Activated CD4-positive, alpha-beta T cell treated with anti-CD3 and anti-CD28 coated beads, Interleukin-2, amount 50 U/mL, for 1 hour (primary cell): ENCODE measurements at places on chromosomes 1 and 21.

DNA sequence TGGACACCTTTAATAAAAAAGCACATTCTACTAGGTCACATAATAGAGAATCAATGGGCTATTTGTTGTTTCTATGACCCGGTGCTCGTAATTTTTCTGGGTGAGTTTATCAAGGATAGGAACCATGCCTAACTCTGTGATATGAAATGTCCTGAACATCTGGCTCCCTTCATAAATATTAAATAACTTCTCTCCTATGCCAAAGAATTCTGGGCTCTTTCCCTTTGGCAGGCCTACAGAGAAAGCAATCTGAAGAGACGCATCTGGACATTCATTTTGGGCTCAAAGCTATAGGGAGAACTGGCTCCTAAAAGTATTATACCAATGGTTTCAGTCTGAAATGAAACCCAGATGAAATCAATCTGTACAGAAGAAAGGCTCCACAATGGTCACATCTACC lies 38.8 kb upstream of the ANGPTL7 start:
- DNase-seq = no peak

DNA sequence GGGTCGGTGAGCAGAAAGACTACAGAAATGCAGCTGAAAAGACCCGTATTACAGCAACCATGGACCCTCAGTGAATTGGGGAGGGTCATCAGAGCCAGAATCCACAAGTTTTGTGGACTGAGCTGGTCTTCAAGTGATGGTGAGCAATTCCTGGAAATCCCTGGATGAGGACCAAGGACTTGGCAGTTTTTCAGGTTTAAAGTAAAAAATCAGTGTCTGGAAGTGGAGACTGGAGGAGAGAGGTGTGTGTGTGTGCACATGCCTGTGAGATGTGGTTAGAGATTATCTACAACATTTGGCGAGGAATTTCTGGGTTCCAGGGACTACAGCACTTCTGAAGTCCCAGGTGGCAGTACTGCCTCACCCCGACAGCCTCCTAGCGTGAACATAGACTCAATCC lies 56.4 kb downstream of the KIRREL1 start:
- DNase-seq = no peak

GRCh38 chr21:37153196-37153934 lies 80.3 kb downstream of the TTC3 start:
- no peak for DNase-seq

- no peak for DNase-seq
Measured at GRCh38 chr1:237998581-237998980, 107.9 kb upstream of the ZP4 start.

DNA sequence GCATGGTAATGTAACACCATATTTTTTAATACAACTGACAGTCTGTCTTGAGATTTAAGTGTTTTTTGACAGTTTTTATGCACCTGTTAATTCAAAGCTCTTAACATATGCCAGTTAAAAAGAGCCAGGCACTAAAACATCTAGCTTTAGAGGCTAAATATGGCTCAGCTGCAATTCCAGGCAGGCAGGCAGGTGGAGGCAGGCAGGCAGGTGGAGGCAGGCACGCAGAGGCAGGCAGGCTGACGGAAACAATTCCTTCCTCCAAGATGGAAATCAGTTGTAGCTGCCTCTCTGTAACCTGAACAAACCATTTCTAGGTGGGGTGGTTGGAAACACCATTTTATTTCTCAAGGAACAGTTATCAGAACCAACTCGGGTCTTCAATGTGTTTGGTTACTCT lies 51.2 kb downstream of the GORAB start:
- DNase-seq = no peak

GRCh38 chr1:6753320-6754140 lies 31.7 kb upstream of the CAMTA1 start:
- no peak for DNase-seq

GRCh38 chr1:82503822-82504221 lies 703.1 kb downstream of the ADGRL2 start:
- no peak for DNase-seq

DNA sequence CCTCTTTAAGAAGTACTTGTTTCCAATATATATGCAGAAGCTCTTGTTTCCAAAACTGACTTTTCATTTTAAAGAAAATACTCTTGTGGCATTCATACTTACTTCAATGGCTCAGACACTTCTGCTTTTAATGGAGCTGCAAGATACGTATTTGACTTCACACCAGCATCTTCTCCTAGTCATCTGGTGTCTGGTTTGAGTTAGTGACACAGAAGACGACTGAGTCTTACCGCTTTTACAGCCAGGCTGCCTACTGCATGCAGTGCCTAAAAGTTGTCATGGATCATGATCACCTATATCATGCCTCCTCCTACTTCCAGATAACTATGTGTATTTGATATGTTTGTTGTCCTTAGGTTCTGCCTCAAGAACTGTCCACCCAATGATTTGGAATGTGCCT lies 185.9 kb downstream of the TPR start:
- DNase-seq = no peak

DNA sequence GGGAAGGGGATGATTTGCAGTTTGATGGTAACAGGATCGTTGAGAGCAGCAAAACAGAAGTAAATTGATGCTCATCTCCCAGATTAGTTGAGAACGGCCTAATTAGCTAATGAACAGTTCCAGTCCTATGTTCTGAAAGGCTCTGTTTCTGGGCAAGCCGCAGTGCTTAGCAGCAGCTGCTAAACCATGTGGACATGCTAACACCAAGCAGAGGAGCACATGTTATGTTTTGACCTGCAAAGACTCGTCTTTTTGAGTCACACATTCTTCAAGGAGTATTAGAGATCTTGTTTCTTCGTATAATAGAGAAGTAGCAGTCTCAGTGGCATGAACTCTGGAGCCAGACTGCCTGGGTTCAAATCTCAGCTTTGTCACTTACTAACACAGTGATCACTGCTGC lies 58.1 kb downstream of the CACNA1E start:
- no peak for DNase-seq

GRCh38 chr1:107940017-107940577 lies 24.9 kb downstream of the VAV3 start:
- no peak for DNase-seq

- DNase-seq = no peak
Measured at GRCh38 chr1:183180218-183180617, 5.8 kb upstream of the LAMC2 start.

DNA sequence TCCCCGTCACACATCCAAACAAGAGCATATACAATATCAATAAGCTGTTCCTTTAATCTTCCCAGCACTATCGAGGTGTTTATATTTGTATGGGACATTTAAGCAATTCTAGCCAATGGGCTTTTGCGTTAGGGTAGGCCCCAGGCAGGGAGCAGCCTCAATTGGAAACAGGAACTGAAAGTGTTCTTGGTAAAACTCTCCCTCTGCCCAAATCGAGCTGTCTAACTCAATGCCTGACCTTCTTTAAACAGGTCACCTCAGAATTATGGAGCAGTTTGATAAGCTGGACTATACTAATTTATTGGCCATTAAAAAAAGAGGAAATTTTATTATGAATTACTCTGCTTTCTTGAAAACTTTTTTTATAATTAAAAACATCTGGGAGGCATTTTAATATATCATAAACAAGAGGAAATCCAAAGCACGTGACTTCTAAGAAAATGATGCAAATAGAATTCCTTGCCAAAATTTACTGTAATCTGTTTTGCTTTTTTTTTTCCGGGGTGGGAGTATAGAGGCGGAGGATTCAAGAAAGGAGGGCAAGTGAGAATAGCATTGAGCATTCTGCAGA lies 498.1 kb downstream of the LMO4 start:
- no peak for DNase-seq

DNA sequence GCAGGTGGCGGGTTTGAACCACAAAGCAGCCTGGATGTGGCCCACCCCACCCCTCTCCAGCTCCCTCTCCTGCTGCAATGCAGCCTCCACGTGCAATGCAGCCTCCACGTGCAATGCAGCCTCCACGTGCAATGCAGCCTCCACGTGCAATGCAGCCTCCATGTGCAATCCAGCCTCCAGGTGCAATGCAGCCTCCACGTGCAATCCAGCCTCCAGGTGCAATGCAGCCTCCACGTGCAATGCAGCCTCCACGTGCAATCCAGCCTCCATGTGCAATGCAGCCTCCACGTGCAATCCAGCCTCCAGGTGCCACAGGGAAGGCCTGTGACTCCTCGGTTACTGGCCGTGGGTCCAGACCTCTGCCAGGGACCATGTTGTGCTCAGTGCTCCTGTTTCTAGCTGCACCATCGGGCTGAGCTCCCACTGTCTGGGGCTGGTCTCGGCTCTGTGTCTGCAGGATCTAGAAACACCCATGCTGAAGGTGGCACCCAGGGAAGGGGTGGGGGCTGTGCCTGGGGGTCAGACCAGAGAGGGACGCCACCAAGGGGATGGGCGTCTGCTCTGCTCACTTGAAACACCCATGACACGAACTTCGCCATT lies 11.9 kb upstream of the LRRC3 start:
- DNase-seq = no peak

DNA sequence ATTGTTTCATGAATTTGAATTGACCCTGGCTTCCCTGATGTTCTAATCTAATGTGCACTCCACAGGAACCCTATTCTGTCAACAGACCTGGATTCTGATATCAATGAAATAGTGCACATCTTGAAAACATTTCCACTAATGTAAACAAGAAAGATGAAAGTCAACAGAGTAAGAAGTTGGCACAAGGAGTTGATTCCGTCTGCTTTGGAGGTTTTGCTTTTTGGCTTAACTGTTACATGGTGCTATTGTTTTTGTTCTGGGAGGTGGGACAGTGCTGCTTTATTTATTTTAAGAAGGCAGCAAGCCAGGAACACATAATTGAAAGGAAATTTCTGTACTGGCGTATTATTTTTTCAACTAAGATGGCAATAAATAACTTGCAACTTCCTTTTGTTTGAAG lies 73.3 kb downstream of the LEPR start:
- DNase-seq = no peak

GRCh38 chr1:21165646-21166045 lies 11.1 kb downstream of the EIF4G3 start:
- no peak for DNase-seq

GRCh38 chr1:227907439-227908015 lies 40.2 kb downstream of the WNT9A start:
- DNase-seq = no peak

DNA sequence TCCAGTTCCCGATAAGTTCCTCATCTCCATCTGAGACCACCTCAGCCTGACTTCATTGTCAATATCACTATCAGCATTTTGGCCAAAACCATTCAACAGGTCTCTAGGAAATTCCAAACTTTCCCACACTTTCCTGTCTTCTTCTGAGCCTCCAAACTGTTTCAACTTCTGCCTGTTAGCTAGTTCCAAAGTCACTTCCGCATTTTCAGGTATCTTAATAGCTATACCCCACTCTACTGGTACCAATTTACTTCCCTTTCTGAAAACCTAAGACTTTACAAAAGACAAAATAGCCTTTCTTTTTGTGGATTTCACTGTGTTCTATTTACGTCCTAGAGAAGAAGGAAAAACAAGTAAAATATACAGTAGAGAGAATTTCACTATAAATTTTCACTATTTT lies 147.0 kb upstream of the FMN2 start:
- DNase-seq = no peak

GRCh38 chr1:241022366-241022765 lies 334.6 kb downstream of the RGS7 start:
- no peak for DNase-seq

DNA sequence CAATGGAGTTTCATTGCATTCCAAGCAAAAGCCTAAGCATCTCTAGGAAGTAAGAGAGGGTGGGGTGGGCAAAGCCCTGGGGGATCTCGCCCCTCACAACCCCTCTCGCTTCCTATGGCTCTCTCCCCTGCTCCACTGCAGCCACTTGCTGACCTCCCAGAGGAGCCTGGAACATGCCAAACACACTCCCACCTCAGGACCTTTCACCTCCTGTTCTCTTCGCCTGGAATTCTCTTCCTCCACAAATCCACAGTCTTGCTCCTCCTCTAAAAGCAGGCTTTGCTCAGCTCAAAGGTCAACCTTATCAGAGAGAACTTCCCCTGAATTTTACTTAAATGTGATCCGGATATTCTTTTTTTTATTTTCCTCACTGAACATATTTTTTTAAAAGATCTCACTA lies 20.9 kb upstream of the SRRM1 start:
- DNase-seq = no peak

DNA sequence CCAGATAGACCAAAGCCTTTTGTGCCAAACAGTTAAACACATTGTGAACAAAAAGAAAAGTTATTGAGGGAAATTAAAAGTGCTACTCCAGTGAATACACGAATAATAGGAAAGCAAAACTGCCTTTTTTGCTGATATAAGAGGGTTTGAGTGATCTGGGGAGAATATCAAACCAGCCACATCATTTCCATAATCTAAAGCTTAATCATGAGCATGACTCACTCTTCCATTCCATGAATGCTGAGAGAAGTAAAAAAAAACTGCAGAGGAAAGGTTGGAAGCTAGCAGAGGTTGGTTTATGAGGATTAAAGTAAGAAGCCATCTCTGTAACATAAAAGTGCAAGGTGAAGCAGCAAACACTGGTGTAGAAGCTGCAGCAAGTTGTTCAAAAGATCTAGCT lies 350.6 kb upstream of the NCAM2 start:
- no peak for DNase-seq

GRCh38 chr1:84780000-84780716 lies 89.9 kb upstream of the SSX2IP start:
- DNase-seq = no peak
